ENCODE measurements at places on chromosomes 12 and 14. TPM values are rescaled to one million over a fixed set of nuclear protein-coding genes. Genes with fewer than 3 reads are reported as not detected.

Gene CSRP2
- 11.3 TPM for total RNA-seq

GRCh38 chr14:50823762-50824636, 7.0 kb downstream of the NIN start:
- H3K27ac ChIP-seq = no peak overlapping the region
- H3K4me1 ChIP-seq = peaks cover 16% of the 10 kb centered on the region
- H3K27me3 ChIP-seq = no peaks in the 10 kb centered on the region

DNA sequence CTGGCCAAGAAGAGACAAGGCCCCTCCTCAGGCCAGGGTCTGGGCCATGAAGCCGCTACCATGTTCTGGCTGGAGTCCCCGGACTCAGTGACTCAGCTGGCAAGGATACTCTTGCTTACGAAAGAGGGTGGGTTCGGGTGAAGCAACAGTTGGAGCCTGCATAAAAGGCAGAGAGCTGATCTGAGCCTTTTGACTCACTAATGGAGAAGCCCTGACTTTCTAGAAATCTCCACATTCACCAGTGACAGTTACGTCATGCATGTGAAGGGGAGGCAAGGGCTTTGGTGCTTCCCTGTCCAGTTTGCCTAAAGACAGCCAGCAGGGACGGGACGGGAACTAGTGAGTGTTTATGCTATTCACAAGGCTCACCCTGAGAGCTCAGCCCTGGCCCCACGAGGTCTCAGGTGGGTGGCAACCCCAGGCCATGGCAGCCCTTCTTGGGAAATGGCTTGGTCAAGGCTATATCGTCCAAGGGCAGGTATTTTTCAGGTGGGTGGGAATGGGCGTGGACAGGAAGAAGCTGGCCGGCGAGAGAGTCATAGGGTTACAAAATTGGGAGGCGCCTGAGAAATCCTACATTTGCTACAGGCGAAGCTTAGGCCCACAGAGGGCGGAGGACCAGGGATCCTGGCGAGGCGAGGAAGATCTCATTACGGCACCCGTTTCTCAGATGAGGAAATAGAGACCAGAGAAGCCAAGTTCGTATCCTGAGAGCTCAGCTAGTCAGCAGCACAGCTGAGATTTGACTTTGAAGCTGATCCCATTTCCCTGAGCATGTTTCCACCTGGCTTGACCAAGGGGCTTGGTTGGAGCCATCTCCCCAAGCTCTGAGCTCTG, 314.6 kb downstream of the BCL11B start:
- no peak overlapping the region for H3K4me3 ChIP-seq
- H3K27me3 ChIP-seq = no peaks in the 10 kb centered on the region
- no peak overlapping the region for H3K27ac ChIP-seq
- H3K36me3 ChIP-seq = no peaks in the 10 kb centered on the region
- peak; percentile 85 for DNase-seq

GRCh38 chr12:32515137-32515873, 115.9 kb downstream of the FGD4 start:
- H3K4me3 ChIP-seq = no peak overlapping the region
- no peak overlapping the region for H3K27ac ChIP-seq
- no peak for DNase-seq
- no peaks in the 10 kb centered on the region for H3K36me3 ChIP-seq
